ENCODE measurements at places on chromosomes 2 and 18.

DNA sequence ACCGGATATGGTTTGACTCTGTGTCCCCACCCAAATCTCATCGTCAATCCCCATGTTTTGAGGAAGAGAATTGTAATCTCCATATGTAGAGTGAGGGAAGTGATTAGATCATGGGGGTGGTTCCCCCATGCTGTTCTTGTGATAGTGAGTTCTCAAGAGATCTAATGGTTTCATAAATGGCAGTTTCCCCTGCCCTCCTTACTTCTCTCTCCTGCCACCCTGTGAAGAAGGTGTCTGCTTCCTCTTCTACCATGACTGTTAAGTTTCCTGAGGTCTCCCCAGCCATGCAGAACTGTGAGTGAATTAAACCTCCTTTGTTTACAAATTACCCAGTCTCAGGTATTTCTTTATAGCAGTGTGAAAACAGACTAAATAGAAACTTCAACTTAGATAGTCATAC, 69.5 kb downstream of the SESTD1 start:
- DNase-seq = no peak

DNA sequence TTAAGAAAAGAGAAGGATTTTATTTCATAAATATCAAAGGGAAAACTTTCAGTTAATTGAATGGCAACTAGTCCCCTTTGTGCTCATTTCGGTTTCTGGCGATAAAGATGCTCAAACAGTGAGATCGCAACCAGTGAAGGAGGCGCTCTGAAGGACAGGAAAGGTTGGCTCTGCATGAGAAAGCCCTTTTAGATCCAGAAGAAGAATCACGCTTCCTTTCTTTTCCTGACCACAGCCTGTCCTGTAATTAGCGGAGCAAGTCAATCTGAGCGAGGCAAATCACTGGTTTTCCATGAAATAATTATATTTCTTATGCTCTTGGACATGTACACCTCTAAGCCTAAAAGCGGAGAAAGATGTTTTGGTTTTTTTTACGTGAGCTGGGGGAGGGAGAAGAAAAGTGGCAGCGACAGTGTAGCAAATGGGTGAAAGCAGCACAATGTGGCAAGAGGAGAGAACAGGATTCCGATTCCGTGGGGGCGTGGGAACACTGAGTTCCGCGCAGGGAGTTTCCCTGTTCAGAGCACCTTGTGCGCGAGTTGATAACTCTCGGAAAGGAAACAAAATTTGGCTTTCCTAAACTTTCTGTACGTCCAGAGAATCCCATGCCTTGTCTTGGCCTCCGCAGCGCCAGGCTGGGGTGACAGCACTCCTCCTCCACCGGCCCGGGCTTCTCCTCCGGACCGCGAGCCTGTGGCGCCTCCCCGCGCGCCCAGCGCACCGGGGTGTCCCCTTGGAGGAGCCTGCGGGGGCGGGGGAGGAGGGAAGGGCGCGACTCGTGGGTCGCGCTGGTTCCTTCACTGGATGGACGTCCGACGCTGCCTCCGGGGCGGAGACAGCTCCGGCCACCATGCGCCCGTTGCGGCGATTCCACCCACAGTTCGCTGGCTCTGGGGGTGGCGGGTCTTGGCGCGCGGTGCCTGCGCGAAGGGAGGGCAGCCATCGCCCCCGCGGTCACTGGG, 620 bp upstream of the SLC9A2 start:
- no peak for DNase-seq

DNA sequence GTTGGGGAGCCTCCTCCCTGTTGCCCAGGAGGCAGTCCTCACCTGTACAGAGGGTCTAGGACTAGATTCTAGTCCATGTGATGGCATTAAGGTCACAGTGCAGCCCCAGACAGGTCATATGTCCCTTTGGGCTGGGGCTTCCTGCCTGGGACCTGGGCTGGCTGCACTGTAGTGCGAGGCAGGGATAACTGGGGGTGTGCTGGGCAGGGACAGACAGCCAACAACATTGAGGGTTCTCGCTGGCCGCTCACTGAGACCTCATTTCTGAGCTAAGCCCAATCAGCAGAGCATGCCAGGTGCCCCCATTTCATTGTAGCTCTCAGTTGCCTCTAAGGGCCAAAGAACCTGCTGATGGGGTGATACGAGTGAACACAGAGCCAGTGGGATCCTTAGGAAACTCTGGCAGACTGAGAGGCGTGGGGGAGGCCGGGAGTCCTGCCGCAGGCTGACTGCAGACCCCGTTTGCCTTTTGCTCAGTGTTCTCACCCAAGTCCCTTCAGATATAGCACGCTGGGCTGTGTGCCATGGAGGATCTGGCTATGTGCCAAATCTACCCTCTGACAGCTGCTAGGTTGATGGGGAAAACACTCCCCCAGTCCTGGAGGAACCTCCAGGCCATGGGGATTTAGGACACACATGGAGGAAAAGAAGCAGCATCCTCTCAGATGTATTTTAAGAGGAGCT, 51.9 kb downstream of the DYSF start:
- DNase-seq = no peak

- peak; percentile 81 for DNase-seq
Measured at GRCh38 chr2:174603280-174603679, 5.7 kb upstream of the WIPF1 start.

DNA sequence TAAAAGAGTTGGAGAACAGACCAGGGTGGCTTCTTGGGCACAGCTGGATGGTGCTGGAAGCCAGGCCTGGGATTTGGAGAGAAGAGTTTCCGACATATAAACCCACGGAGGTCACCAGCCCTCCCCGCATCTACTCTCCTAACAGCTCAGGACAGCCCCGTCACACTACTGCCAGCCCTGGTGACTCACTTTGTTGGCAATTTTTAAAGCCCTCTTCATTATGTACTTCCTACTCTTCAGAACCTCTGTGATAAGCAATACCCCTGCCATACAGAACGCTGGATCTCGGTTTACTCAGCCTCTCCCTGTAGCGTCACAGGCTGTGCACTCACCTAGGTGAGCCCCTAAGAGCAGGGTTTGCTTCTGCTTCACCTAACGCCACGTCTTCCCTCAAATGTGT, 48.1 kb downstream of the ID2 start:
- no peak for DNase-seq

DNA sequence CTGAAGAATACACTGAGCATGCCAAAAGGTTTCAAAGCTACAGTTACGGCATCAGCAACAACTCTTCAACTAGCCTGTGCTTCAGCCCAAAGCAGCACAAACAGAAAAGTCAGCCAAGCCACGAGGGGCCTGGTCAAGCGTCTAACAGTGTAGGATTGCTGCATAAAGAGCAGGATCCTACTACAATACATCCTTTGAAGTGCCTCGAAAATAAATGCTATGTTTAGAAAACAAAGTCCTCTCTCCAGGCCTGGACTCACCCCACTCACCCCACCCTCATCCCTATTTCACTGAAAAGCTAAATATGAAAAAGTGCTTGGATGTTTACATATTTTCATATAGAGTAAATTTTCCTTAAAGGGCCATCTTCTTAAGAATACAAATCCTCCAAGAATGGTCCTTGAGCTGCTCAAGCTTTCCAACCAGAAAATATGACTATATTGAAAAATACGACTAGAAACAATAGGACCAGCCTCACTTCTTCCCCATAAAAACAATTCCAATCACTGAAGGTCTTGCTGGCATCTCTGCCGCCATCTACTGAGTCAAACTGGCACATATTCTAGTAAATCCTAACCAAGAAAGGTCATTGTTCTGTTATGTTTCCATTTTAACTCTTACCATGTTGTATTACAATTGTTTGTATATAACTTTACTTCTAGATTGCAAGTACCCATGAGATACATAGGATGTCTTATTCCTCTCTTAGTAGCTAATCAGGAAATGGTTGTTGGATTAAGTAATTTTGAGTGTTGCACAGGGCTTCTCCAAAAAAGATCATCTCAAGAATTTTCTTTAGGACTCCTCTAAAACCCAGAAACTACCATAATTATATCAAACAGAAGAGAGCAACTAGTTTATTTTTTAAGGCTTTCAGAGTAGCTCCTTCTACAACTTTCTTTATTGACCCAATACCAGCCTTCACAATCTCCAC, 63.6 kb downstream of the CLHC1 start:
- peak; percentile 80 for DNase-seq

GRCh38 chr18:78790511-78790910, 189.1 kb upstream of the SALL3 start:
- no peak for DNase-seq

- DNase-seq = no peak
Measured at GRCh38 chr2:241665731-241666440, 20.7 kb downstream of the DTYMK start.
